Occipital lobe (tissue), 3 donors: ENCODE measurements at places on chromosomes 1 and 21. TPM values are rescaled to one million over a fixed set of nuclear protein-coding genes. Genes with fewer than 3 reads are reported as not detected.

The TMEM82 gene
- not detected for total RNA-seq

The ATP8B2 gene
- 28.5 TPM for total RNA-seq

The FCRLA gene
- total RNA-seq, result not detected

The ARHGEF10L gene
- 22.3 TPM for total RNA-seq

The SGIP1 gene
- total RNA-seq, result 77.4 TPM

The ARHGAP30 gene
- 1.7 TPM for total RNA-seq

GRCh38 chr1:68819190-68819829, 322.4 kb upstream of the DEPDC1 start:
- DNase-seq, result no peak

DNA sequence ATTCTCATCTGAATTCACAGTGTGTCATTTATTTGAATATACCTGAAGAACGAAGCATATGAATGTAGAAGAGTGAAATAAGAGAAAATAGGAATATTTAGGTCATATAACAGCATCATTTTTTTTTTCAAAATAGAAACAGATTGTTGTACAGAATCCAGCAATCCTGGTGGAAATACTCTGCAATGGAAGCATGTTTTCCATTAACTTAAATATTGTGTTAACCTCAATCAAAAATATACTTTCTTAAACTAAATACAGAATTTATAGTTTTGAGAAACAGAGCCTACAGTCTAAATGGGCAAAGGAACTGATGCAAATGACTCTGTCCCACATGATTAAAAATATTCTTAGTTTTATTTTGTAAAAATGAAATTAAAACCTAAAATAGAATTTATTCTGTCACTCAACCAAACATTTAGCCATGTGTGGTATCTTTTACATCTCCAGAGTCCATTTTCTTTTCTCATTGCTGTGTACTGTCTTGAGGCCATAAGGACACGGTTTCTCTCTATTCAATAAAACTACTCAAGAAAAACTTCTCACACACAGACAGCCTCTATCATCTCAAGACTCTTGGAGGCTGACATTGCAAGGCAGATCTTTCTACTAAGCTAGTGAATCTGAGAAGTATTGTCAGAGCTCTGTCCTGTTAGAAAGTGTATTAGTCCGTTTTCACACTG, 322.6 kb downstream of the LTN1 start:
- DNase-seq, result no peak

- DNase-seq, result no peak
Observed at GRCh38 chr21:26945916-26946675, 20.8 kb downstream of the ADAMTS5 start.

- no peak for DNase-seq
Observed at GRCh38 chr21:18529254-18529653, 125.7 kb upstream of the TMPRSS15 start.

DNA sequence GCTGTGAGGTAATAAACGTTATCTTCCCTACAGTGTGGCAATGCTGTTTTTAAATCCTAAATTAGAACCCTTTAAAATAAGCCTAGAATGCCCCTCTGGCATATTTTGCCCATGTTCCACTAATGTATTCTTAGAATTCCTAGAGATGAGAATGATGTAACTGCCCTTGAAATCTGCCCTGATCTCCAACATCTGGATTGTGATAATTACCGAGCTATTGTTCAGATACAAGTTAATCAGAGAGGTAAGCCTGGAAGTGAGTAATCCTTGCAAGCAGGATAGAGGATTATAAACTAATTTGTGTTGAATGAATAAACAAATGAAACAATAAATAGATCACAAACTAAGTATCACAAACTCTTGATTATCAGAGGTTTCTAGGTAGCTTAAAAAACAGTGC, 107.8 kb upstream of the DMRTA2 start:
- no peak for DNase-seq

DNA sequence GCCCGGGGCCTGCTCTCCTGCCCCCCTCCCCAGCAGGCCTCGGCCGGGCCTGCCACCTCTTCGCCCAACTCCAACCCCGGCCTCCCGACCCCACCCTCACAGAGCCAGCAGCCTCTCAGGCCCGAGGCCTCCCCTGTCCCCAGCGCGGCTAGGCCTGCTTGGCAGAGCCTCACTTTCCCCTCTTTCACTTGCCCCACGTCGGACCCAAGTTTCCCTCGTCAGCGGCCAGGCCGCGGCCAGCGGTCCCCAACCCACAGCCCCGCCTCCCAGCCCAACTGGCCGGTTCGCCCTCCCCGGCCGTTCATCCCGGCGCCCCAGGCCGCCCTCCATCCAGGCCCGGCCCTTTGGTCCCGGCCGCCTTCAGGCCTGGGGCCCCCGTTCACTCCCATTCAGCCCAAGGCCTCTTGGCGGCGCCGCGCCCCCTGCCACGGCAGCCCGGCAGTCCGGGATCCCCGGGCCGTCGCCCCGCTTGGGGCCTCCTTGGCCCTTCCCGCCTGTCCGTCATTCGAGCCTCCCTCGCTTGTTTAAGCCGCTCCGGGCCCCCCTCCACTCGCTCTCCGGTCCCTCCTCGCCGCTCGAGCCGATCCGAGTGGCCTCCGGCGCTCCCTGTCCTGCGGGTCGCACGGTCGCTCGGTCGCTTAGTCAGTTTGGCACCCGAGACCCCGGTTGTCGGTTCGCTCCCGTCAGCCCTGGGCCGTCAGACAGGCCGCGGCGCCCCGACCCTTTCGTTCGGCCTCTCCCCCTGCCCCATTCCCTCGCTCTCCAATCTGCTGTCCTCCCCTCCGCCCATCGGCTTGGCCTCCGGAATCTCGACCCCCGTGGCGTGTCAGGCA, 1.4 kb downstream of the LRRC41 start:
- peak; percentile 47 for DNase-seq

- DNase-seq, result no peak
Observed at GRCh38 chr1:157523774-157524493, 28.4 kb downstream of the FCRL5 start.

- DNase-seq, result no peak
Observed at GRCh38 chr1:41571041-41571440, 86.6 kb upstream of the EDN2 start.

DNA sequence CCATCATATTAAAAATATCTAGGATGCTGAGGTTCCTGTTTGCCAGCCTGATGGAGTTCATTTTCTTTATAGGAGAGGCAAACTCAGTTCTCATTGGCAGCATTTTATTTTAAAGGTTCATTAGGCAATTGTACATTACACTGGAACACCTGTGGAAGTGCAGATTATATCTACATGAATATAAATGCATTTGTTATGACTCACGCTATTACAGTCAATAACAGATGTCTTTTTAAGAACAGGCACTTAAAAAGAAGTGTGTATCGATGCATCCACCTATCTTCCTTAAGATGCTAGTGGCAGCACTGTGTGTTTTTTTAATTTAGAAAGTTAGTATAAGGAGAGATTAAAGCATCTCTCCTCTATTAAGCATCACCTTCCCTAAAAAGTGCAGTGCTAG, 276.5 kb downstream of the PRDM2 start:
- no peak for DNase-seq

GRCh38 chr1:179677882-179678281, 65.2 kb upstream of the FAM163A start:
- no peak for DNase-seq

GRCh38 chr1:18880585-18880984, 21.1 kb upstream of the TAS1R2 start:
- DNase-seq, result no peak

GRCh38 chr1:47249755-47250154, 17.7 kb upstream of the TAL1 start:
- no peak for DNase-seq

DNA sequence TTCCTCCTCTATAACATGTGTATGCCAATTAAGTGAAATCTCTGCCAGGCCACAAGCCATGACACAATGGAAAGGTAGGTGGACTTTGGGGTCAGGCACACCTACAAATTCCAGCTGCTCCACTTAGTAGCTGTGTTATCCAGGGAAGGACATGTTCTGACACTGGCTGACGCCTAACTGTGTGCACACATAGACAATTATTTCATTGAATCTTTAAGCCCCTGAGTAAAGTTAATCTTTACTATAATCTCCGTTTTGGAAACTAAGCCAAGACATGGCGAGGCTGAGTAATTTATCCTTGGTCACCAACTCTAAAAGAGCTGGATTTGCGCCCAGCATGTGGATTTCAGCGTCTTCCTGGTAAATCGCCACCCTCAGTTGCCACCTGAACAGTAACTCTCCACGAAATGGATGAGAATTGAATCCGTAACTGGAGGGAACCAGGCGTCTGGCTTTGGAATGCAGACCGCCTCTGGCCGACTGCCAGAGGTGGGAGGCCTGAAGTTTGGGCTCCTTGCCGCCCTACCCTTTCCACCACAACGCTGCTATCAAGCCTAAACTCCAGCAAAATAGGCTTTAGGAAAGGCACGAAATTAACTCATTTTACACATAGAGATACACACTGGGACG, 888 bp upstream of the SNRPE start:
- DNase-seq, result no peak

DNA sequence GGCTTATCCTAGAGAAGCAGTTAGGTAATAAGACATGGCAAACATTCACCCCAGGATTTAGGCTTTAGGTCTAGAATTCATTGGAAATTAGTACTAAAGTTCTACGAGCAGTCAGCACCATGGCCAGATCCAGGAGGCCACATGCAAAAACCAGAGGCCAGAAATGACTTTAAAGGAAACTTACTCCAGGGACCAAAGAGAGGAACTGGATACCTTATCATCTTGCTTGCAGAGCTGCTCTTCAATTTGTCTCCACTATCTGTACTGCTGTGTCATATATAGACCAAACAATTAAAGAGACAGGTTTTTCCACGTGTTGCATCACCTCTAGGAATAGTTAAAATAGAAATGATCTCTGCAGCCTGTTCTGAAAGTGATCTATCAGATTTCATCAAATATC, 127.8 kb downstream of the LMX1A start:
- no peak for DNase-seq
